ENCODE measurements at places on chromosomes 7 and 10. TPM values are rescaled to one million over a fixed set of nuclear protein-coding genes. Genes with fewer than 3 reads are reported as not detected.

The CEP55 gene
- 13.8 TPM for polyA plus RNA-seq

DNA sequence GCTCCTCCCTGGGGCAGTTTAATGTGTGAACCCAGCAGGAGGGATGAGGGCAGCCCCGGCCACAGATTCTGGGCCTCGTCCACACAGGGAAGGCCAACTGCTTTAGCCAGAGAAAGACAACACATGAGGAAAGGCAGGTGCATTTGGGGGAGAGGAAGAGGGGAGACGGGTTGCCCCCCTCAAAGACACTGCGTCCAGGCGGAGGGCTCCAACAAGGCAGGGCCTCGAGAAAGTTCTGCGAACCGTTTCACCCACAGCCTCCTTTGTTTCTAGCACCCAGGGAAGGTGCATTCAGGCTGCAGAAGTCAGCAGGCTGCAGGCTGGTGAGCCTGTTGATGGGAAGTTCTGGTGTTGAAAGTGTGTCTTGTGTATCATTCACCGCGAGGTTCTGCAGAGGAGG is 10.1 kb downstream of the FOXL3 start:
- no peak for DNase-seq

GRCh38 chr7:134669845-134670373 is 23.3 kb downstream of the BPGM start:
- DNase-seq = peak; percentile 99

- DNase-seq = no peak
Measured at GRCh38 chr7:117322741-117323304, at the start of gene WNT2. WNT2 (minus strand) TSS chr7:117323058; CDS start chr7:117322989, 69 bp downstream.

- no peak for DNase-seq
Measured at GRCh38 chr10:20898866-20899535, 1.9 kb upstream of the NEBL start.

- no peak for DNase-seq
Measured at GRCh38 chr10:127259347-127259746, 63.0 kb upstream of the INSYN2A start.

DNA sequence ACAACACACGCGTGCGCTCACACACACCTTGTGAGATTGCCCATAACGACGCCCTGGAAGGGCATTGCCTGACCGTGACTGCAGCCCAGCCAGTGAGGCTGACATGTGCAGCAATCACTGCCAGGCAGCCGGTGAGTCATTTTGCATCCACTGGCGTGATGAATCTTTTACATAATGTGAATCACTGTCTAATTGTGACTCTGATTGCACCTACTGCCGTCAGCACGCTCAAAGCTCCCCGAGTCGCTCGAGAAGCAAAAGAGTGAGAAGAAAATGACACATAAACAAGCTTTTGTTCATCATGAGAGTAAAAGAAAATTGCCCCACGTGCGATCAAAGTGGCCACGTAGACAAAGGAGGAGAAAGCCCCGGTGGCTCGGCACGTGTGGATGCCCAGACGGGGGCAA is 117.4 kb upstream of the PFKP start:
- no peak for DNase-seq

The ZNF467 gene
- 4.7 TPM for polyA plus RNA-seq

GRCh38 chr10:92187101-92187500 is 103.8 kb downstream of the CPEB3 start:
- DNase-seq = no peak

The ITGB8 gene
- 3.4 TPM for polyA plus RNA-seq

DNA sequence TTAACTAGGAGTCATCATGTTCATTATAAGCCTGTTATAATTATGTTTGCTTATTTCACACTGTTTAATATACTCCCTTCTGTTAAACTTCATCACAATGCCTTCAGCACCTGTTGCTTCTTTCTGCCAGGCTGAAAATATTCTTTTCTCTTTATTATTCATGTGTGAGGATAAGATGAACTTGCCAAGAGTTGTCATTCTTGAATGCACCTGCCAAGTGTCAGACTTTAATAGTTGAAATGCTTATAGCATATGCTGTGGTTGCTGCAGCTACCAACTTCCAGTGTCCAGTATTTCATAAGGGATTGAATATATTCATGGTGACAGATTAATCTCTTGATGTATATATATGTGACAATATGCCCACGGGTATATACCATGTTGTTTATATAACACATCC is 339.2 kb upstream of the MEOX2 start:
- DNase-seq = no peak

- no peak for DNase-seq
Measured at GRCh38 chr10:98404571-98405359, 10.2 kb downstream of the PYROXD2 start.

DNA sequence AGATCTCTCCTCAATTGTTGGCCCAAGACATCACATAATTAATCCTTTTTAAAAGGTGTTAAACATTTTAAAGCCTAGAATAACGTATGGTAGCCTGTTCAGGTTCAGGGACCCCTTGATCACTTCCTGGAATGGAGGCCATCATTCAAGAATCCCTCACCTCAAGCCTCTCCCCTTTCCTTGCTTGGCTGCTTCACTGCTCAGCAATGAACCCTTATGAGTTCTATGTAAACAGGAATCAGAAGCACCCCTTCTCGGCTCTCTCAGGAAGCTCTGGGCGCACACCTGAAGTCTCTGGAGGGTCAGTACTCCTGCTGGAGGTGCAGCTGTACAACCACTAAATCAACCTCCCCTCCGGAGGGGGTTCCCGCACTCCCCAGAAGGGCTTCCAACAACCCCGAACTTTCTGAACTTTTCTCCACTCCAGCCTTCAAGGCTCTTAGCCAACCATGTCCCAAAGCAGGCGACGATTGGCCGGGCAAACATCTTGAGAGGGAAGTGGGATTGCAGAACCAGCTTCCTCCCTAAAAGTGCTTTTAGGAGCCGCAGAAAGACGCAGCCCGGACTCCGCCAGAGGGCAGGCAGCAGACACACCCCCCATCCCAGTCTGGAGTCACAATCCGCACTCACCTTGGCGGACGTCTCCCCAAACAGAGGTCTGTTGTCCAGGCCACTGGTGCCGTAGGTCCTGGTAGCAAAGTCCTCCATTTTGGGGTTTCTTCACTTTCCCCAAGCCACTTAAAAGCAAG is 562 bp downstream of the TMEM243 start:
- no peak for DNase-seq

DNA sequence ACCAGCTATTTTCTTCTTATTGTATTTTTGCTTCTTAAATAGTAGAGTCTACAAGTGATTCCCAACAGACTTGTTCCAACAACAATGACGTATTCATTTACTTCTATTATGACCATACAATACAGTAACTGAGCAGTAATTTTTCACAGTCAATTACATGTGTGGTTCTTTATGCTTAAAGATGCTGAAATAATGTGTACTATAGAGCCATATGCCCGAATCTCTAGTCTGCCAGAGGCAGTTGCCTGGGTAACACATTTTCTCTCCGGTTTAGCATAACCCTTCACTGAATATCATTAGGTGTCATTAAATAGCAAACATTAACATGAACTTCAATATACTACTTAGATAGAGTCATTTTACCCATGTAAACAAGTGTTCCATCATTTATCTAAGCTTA is 75.0 kb downstream of the SLC25A13 start:
- DNase-seq = no peak

DNA sequence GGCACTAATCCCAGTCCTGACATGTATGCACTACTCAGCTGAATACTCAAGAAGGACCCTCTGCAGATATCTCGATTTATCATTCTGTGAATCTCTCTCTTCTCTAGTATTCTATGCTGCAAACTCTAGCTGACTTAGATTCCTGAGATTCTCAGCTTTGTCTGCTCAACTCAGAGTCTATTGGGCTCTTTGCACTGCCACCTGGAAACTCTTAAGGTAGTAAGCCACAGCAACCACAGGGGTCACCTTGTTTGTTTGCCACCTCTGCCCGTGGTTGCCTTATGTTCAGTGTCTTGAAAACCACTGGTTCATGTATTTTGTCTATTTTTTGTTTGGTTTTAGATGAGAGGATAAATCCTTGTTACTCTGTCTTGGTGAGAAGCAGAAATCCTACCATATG is 72.9 kb downstream of the SP8 start:
- no peak for DNase-seq

DNA sequence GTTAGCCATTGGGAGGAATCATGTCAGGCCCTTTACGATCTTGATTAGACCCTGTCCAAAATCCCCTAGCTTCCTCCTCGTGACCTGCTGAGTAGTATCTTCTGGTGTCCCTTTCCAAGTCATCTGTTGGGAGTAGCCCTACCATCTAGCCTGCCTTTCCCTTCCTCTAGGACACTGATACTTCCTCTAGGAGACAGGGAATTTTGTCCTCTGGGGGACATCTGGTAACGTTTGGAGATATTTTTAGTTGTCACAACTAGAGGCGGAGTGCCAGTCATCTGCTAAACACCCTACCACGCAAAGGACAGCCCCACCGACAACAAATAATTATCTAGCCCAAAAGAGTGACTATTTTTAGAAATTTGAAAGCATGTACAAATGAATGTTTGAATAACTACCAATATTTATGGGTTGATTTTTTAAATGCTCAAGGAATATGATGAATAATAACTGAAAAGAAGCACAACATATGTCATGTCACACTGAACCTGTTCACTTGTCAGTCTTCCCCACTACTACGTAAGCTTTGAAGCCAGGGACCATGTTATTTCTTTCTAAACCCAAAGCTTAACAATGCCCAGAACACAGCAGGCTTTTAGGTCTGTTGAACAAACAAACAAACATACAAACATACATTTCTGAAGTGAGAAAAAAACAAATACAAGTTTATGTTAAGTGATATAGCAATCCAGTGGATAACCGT is 105.9 kb downstream of the ARHGAP12 start:
- DNase-seq = no peak

The FXYD4 gene
- not detected for polyA plus RNA-seq

The WEE2 gene
- polyA plus RNA-seq = not detected

DNA sequence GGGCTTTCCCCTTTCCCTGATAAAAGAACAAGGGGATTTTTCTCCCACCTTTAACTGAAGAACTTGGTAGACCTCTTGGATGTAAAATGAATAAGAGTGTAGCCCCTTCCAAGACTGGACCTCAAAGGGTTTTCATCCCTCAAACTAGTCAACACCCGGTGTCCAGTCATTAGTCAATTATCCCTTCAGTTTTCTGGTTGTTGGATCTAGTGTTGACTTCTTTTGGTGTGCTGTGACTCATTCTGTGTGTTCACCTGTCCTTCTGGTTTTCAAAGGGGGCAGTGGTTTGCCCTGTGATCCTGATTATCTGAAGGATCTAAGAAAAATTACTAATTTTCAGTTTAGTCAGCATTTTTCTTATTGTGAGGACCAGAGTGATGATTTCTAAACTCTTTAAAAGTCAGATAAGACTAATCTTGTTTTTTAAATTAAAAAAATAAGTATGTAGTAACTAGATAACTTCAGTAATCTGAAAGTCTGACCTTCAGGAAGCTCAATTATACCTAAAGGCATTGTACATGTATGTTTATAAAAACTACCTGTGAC is 583.5 kb downstream of the CNTNAP2 start:
- no peak for DNase-seq

DNA sequence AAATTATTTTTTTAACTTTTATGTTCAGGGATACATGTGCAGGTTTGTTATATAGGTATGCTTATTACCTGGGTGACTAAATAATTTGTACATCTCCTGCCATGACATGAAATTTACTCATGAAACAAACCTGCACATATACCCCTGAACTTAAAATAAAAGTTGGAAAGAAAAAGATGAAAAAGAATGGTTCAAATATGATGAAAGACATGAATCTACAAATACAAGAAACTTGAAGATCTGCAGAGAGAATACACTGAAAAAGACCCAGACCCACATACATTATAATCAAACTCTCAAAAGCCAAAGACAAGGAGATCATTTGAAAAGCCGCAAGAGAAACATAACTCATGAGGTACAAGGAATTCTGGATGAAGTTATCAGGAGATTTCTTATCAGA is 70.2 kb downstream of the AKR1C4 start:
- DNase-seq = no peak

GRCh38 chr10:95391164-95391563 is 100.4 kb upstream of the PDLIM1 start:
- no peak for DNase-seq

GRCh38 chr10:6563075-6563474 is 17.0 kb downstream of the PRKCQ start:
- DNase-seq = no peak

DNA sequence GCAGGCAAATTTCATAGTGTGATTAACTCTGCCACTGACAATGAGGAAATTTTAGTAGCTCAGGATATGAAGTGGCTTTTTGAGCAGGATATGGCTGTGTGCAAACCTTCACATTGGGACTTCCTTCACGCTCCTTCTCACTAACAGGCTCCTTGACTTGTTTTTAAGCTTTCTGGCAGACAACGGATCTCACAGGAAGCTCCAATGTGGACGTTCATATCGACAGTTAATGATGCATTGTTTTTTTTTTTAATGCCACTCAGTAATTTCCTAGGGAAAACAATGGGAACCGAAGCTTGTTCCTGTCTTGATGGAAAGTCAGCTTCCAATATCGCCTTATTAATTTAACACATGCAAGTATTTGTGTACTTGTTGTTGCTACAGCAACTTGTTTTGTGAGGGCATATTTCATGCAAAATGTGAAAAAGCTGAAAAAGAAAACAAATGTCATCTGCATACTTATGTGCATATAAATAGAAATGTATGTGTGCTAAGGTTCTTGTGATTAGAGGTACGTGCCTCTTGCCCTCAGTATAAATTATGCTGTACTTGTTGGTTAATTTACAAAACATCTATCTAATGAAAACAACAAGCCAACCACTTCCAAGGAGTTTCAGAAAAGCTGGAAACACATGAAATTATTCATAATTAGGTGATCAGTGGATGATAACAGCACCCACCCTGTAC is 84.7 kb downstream of the NRP1 start:
- DNase-seq = peak; percentile 97

The OR6V1 gene
- polyA plus RNA-seq = not detected

The CPED1 gene
- polyA plus RNA-seq = 0.19 TPM

DNA sequence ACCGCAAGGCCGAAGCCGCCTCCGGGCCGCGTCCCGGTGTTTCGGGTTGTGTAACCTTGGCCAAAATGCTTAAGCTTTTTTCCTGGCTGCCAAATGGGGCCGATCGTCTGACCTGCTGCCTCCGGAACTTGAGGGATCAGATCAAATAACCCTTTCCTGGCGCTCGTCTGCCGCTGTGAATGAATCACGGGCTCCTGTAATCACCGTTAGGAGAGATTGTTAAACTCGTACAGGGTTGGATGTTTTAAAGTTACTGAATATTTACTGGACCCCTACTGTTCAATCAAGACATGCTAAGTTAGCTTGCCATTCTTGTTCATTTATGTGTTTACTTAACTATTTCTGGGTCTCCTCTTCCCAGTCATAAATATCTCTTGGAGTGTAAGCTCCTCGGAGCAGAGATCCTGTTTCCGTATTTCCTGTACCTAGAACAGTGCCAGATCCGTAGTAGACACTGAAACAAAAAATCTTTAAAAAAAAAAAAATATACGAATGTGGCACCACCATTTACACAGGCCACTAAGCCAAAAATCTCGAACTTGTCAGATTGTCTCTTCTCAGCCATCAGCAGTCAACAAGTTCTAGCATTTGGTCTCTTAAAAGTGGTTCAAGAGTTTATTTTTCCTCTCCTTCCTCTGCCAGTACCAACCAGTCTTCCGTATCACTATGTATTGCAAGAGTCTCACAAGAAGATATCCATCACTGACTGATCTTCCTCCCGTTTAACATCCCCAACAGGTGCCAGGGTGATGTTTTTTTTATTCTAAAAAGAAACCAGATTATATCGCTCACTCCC is 650 bp upstream of the TM9SF3 start:
- DNase-seq = peak; percentile 83

The NKX1-2 gene
- not detected for polyA plus RNA-seq

GRCh38 chr7:1040790-1041189 is 3.6 kb upstream of the GPR146 start:
- no peak for DNase-seq
